ENCODE measurements at places on chromosomes 12 and 14.

- DNase-seq = no peak
Measured at GRCh38 chr12:124995200-124995961, 1.9 kb downstream of the BRI3BP start.

GRCh38 chr12:12480074-12480473 is 82.6 kb downstream of the DUSP16 start:
- no peak for DNase-seq

- no peak for DNase-seq
Measured at GRCh38 chr12:50201987-50202521, 34.9 kb upstream of the CERS5 start.

DNA sequence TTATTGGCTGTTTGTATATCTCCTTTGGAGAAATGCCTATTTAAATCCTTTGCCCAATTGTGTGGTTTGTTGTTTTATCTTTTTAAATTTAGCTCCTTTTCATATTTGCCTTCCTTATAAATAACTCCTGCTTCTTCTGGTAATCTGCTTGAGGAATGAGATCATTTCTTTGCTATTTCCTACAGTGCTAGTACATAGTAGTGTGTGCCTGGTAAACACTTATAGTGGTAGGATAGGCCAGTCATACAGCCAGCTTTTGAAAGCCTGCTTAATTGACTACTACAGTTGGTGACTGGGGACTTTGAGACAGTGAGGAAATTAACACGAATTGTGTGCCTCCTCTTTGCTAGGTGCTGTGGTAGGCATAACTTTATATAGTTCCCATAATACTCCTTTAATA is 68.7 kb downstream of the BORCS5 start:
- no peak for DNase-seq
